Fibroblast of skin of back (primary cell): ENCODE measurements at places on chromosomes 1 and 21.

- no peak for DNase-seq
Observed at GRCh38 chr1:192756847-192757246, 52.0 kb upstream of the RGS2 start.

GRCh38 chr1:208643005-208643597 is 398.9 kb upstream of the PLXNA2 start:
- no peak for DNase-seq

DNA sequence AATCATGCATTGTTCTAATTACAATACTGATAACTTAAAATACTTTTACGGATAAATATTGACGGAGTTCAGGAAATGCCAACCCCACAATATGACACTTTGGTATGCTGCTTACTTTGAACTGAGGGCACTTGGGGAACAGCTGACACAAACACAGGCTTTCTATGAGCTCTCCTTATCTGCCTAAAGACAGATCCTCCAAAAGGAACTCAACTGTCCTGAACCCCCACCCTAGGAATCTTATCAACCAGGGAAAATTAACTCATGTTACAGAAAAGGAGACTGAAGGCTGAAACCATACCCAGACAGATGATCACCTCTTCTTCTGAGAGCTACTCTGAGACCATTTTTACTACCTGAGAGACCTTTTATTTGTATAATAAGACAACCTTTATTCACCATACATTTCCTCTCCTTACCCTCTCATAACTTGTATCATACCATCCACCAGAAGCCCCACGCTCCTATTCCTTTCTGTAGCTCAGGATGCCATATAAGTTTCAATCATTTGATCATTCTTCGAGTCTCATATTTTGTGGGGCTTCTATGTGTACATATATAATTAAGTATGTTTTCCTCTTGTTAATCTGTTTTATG is 239.5 kb downstream of the FAF1 start:
- DNase-seq: no peak

- DNase-seq: peak; percentile 93
Observed at GRCh38 chr1:111690306-111690617, 48.9 kb downstream of the INKA2 start.

GRCh38 chr1:38476111-38476849 is 383.3 kb downstream of the RRAGC start:
- no peak for DNase-seq

DNA sequence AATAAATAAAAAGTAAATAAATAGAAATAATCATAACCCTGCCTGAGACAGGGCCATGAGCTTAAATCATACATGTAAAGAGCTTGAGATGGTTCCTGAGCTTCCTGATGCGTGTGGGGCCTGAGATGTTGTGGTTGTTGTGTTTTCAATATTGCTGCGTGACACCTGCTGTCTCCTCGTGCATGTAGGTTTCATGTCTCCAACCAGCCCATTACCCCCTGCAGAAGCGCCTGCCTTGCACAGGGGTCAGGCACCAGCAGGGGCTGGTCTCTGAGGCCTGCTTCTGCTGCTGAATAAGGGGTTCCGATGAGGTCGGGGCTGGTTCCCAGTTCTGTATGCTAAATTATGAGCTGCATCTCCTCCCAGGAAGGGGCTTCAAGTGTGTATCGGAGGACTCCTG is 15.9 kb downstream of the UMODL1 start:
- no peak for DNase-seq

GRCh38 chr1:236951672-236952071 is 52.6 kb downstream of the MT1HL1 start:
- DNase-seq: no peak

- no peak for DNase-seq
Observed at GRCh38 chr1:107124694-107125093, 16.1 kb upstream of the NTNG1 start.

DNA sequence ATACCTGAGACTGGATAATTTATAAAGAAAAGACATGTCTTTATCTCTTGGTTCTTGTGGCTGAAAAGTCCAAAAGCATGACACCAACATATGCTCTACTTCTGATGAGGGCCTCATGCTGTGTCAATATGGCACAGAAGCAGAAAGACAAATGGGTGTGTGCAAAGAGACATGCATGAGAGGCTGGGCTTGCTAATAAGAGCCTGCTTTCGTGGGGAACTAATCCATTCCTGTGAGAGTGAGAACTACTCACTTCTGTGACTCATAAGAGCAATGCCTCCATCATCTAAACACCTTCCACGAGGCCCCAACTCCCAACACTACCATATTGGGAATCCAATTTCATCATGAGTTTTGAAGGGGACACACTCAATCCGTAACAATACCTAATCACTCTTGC is 340.0 kb upstream of the DUSP10 start:
- no peak for DNase-seq

DNA sequence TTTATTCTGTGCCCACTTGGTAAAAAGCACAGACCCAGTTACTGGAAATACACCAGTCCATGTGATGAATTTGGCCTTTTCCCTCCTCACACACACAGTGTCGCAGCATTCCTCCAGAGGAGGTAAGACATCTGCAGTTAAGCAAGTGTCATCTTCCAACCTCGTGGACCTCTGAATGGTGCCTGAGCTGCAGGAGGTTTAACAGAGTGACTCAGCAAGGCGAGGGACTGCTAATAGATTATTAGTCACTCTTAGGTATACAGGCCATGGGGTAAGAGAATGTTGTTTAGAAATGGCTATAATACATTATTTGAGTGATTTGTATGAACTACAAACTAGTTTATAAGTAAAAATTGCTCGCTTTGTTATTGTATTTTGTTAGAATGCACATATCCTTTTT is 8.6 kb upstream of the LRRC8B start:
- DNase-seq: peak; percentile 85

DNA sequence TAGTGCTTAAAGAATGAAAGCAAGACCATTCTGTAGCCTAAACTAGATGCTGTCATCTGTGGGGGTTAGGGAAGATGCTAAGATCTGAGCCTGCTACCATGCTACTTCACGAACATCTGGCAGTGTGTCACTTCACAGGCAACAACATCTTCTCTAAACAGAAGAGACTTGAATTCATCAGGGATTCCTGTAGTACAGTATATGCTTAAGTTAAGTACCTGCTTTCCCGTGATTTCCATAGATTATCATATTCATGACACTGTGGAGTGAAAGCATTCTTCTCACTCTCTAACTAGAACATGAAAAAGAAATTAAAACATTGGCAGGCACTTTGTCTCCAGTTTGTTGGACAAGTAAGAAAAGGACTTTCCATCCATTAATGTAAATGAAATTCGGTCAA is 390.9 kb downstream of the PTBP2 start:
- DNase-seq: no peak

DNA sequence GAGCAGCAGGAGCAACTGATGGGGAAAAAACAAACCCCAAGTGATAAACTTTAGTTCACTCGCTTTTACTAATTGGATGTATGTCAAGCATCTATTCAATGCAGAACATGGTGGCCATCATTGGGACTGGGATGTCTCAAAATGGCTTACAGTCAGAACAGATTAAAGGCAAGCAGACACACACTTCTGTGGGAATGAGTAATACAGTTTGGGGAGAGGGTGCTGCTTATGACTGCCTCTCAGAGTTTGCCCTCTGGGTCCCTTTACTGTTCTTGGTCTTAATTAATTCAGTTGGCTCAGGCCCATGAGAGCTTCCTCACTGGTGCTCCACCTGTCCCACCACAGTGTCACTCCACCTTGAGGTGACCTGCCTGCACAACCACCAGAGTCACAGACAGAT is 119.5 kb downstream of the TBX19 start:
- DNase-seq: no peak

- peak; percentile 29 for DNase-seq
Observed at GRCh38 chr1:116356673-116357072, 16.4 kb upstream of the ATP1A1 start.

- DNase-seq: peak; percentile 42
Observed at GRCh38 chr1:20634594-20635084, 1.4 kb downstream of the PINK1 start.

DNA sequence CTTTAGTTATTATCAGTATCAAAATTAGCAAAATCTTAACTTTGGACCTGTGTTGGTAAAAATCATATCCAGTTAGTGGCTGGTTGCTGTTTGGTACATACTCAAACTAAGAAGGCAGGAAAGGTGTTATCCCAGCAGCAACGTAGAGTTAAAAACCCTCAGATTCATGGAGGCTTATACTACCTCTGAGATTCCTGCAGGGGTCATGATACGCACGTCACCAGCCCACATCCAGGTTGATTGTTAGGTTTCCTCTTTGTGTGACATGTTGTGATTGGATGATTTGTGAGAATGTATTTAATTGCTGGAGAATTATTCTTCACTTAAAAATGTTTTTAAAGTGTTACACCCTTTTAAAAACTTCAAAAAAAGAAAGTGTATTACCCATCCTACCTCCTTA is 423.3 kb upstream of the ADGRL2 start:
- no peak for DNase-seq

DNA sequence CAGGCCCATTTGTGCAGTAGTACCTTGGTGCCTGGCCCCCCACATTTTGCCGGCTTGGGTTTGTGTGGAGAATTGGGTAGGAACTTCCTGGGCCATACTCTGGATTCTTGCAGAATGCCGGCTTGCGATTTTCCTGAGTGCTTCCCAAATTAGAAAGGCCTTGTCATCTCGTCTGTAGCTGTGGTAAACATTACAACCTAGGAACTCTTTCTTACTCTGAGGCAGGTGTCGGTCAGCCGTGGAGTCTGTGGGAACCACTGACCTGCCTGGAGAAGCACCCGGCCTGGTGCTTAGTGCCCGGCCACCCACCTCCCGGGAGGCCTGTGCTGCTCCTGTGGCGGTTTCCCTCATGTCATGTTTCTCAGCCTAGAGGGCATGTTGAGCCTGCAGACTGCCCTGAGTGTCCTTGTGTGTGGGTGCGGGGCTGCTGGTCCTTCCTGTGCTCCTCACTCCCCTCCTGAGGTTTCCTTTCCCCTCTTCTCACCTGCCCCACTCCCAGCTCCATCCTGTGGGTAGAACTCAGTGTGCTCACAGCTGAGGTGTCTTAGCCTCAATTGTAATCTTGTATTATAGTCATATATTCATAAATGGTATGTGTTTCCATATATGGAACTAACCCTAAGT is 64.7 kb downstream of the S100B start:
- no peak for DNase-seq

GRCh38 chr1:61055110-61055614 is 27.2 kb upstream of the NFIA start:
- DNase-seq: no peak

- no peak for DNase-seq
Observed at GRCh38 chr1:3689138-3689750, 36.9 kb downstream of the TP73 start.

- DNase-seq: no peak
Observed at GRCh38 chr1:201490708-201491131, 16.2 kb downstream of the CSRP1 start.

GRCh38 chr1:14320986-14321385 is 277.5 kb upstream of the KAZN start:
- no peak for DNase-seq

DNA sequence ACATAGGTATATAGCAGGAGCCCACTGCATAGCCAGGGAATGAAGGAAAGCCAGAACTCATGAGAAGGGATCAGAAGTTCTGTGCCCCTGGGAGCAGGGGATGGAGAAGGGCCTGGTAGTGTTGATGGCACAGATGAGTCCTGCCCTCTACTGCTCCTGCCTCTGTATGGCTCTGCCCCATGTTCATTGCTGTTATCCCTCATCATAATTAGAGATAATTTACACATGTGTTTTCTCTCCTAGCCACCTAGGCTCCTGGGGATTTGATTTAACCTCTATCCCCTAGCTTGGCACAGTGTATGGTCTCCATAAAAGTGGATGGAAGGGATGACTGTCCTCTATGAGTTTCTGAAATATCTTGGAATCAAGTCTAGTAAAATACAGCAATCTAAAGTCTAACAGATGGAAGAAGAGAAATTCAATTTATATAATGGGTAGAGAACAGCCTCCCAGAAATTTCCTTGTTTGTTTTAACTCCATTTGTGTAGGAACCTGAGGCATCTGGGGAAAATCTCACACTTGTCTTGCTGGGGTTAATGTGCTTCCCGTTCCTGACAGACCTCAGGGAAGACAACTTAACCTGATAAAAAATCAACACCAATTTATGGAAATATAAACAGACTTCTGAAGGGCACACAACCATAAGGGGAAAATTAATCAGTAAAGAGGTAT is 393.8 kb downstream of the HHAT start:
- DNase-seq: no peak

DNA sequence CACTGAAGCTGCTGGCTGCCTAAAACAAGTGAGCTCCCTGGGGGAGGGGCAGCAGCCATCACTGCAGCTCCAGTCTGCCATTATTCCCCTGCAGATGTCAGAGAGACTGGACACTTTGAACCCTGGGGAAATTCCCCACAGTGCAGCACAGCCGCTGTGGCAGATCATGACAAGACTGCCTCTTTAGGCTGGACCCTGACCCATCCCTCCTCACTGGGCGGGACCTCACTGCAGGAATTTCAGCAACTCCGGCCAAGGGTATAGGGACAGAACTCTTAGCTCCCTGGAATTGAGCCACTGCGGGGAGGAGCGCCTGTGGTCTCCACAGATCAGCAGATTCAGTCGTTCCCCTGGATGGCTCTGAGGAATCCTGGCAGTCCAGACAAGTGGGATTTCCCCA is 964.6 kb downstream of the BRINP3 start:
- no peak for DNase-seq

DNA sequence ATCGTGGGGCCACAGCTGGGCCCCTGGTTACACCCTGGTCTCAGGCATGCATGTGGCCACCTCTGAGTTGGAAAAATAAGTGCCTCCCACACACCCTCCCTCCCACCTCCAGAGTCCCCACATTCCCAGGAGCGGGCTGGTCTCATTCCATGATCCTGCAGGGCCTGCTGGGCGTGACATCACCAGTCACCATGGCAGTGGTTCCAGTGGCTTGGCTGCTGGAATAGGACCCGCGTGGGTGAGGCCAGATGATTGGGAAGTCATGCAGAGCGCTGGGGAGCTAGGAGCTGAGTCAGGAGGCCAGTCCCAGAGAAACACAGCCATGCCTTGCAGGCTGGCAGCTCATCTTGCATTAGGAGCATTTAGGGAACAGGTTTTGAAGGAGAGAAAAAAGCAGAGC is 125.4 kb upstream of the TMEM51 start:
- DNase-seq: peak; percentile 86

- DNase-seq: no peak
Observed at GRCh38 chr1:173234899-173235298, 27.8 kb upstream of the TNFSF4 start.

- no peak for DNase-seq
Observed at GRCh38 chr1:17086751-17087150, 32.5 kb downstream of the PADI2 start.

DNA sequence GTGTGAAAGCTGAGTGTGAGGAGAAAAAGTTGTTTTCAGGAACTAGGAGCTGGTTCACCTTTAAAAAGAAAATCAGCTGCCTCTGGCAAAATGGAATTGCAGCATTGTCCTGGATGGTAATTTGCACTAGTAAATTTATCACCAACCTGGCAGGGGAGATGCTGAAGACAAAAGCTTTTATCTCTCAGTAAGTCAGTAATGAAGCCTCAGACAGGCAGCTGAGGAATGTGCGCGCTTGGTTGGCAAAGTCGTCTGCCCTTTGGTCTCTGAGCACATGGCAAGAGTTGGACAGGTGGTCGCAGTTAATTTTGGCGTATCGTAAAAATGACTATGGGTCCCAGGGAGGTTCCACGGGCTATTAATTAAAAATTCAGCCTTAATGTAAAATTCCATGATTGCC is 131.9 kb downstream of the BACH1 start:
- no peak for DNase-seq

GRCh38 chr1:10909697-10910680 is 102.5 kb upstream of the TARDBP start:
- DNase-seq: peak; percentile 24

GRCh38 chr1:85502171-85502570 is 37.2 kb upstream of the DDAH1 start:
- DNase-seq: peak; percentile 23

GRCh38 chr1:56135069-56135863 is 444.1 kb downstream of the PLPP3 start:
- no peak for DNase-seq
